ENCODE measurements at places on chromosomes 4 and X.

- no peak for DNase-seq
These were observed 14.6 kb upstream of the MED28 start for GRCh38 chr4:17599826-17600225.

DNA sequence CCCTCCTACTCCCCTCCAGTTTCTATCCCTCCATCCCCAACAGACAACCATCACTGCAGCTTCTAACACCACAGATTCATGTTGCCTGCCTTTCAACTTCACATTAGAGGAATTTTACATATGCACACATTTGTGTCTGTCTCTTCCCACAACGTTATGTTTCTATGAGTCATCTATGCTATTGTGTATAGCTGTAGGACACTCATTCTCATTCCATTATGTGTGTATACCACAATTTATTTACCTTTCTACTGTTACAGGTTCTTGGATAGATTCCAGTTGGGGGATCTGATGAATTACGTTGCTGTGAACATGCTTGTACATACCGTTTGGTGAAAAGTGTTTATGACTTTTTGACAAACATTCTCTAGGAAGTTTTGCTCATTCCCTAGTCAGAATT lies 58.8 kb upstream of the TRPC3 start:
- DNase-seq = no peak

- DNase-seq = no peak
These were observed 32.0 kb downstream of the F8 start for GRCh38 chrX:154990496-154990895.

DNA sequence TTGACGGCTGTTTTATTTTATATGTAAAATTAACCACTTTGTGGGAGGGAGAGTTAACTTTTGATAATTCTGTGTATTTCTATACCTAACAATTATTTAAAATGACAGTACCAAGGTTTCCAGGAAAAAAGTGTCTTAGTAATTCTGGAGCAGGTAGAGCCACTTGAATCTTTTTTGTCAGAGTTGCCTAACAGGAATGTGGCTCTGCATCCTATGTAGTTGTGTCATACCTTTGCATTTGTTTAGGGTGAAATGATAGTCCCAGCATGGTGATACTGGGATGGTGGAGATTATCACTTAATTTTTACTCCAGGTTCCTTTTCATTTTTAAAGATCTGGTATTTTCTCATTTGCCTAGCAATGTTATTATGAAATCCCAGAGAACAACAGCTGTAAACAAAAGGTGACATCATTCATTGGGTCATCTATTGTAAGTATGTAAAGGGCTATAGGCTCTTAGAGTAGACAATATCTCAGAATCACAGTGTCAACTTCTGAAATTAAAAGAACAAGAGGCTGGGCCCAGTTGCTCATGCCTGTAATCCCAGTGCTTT lies 9.6 kb downstream of the SGMS2 start:
- no peak for DNase-seq

DNA sequence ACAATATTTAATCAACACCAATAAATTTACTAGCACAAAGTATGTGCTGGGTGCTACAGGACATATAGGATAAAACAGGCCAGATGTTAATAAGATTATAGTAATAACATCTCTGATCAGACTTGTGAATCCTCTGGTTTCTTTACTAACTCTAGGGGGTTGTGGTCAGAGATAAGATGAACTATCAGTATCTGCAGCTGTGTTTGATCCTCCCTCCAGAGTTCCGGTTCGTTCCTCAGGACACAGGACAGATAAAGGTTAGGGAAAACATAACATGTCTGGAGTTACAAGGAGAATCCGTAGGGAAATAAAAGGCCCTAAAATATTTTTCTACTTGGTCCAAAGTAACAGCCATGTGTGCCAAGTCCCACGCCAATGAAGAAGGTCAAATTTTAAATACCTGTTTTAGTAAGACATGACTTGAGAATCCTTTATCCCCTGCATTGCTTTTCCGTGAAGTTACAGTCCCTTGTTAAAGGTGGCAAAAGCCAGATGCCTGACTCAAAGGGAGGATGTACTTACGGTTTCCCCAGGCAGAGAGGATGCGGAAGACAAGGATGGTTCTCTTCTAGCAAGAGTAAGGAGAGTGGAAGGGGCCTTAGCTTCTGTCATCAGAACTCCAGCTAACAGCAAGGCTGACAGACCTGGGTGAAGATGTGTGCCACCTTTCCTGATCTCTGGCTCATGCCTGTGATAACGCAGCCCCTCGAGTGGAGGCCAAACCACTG lies 44.4 kb downstream of the KIAA0232 start:
- DNase-seq = no peak

GRCh38 chr4:72374159-72374558 lies 194.9 kb downstream of the ADAMTS3 start:
- no peak for DNase-seq

GRCh38 chr4:40923316-40924095 lies 173.8 kb downstream of the NSUN7 start:
- DNase-seq = no peak

DNA sequence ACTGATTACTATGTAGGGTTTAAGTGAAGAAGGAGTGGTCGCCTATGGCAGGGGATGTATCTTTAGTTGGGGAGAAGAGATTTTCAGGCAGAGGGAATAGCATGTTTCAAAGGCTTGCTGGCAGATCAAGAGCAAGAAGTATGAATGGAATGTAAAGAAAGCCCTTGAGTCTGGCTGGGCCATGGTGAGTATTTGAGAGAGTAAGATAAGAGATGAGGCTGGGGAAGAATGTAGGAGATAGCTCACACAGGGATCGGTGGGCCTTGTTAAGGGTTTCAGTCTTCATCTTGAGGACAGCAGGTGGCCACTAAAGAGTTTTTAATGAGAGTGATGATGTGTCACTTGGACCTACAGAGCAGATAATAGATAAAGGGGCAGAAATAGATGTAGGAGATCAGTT lies 319.1 kb upstream of the RPS6KA3 start:
- no peak for DNase-seq

- DNase-seq = no peak
These were observed 152.1 kb downstream of the PALLD start for GRCh38 chr4:168648929-168649328.

DNA sequence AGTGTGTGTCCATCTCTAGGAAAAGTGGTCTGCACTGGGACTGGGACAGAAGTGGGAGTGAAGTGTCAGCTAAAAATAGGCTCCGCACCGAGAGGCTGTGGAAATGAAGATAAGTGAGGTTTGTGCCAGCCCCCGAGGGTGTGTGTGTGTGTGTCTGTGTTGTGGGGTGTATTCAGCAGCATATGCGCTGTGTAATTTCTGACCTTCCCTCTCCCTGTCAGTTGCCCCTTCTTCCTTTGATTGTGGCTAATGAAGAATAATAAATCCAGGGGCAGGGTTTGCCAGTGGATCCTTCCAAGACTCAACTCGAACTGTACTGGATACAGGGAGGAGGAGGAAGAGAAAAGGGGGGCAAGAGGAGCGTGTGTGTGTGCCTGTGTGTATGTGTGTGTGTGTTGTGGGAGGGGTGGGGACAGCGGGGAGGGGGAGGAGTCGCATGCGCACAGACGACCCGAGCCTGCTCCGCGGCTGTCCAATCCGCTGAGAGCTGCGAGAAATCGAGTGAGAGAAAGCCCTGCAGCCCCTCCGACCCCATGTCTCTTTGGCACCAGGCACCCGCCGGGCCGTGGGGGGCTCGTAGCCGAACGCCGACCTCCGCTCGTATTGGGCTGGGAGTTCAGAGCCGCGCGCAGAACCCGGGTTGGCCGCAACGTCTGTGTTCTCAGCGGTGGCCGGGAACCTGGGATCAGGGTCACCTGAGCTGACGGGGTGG lies 916 bp upstream of the POU4F2 start:
- DNase-seq = no peak

GRCh38 chr4:140038031-140038533 lies 115.9 kb downstream of the MAML3 start:
- no peak for DNase-seq

GRCh38 chrX:29724316-29724715 lies 491.0 kb upstream of the MAGEB2 start:
- no peak for DNase-seq

DNA sequence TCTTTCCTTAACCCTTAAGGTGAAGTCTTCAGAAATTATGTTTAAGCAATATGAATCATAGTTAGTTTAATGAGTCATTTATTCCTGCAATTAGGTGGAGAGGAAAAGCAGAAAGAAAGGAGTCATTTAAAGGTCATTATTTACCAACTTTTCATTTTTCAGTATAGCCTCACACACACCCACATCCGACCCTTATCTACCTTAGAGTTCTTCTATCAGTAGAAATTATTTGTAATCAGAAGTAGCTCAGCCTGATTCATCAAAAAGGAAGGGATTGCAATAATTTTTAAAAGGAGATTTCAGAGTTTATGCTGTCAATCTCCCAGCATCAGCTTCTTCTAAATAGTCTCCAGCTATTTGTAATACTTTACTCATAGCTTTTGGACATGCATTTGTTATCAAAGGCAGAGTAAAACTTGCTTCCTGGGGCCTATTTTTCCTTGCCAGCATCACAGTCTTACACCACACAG lies 5.9 kb downstream of the ANXA10 start:
- DNase-seq = no peak

GRCh38 chrX:3514996-3515395 lies 168.5 kb upstream of the MXRA5 start:
- DNase-seq = no peak

DNA sequence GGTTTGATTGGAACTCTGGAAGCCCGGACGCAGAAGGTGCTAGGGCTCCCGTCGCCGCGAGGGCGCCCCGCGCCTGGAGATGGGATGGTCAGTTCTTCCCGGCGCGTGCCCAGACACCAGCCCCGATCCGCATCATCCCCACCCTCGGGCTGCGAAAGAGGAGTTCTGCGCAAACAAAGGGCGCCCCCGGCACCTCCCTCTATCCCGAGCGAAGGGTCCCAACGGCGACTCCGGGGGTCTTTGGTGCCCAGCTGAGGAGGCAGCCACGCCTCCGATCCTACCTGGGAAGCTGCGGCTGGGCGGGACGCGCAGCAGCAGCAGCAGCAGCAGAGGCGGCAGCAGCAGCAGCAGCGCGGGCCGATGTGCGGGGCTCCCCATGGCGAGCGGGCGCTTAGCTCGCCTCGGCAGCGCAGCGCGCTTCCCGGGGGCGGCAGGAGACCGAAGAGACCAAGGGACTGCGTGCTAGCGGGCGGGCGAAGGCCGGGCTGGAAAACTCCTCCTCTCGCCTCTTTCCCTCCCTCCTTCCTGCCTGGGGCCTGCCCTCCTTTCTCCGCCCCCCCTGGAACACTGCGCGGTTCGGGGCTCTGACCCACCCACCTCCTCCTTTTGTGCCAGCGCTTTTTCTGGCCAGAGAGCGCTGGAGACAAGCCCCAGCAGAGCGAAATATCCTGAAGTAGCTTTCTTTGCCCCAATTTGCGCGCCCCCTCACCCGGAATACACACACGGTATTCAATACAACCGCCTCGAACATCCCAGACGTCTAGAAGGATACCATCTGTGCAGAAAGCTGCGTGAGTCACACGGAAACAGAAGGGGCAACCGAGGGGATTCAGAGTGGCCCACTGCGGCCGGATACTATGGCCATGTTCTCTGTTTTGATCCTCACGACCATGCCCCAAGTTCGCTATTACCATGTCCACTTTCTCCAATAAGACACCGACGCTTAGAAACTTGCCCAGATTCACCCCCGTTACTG lies at the start of gene SRPX:
SRPX (minus strand) TSS at position 457 of the 976 bp plus-strand sequence; CDS start at position 378, 79 bp downstream.
- DNase-seq = no peak

GRCh38 chrX:69321006-69321655 lies 155.9 kb upstream of the PJA1 start:
- no peak for DNase-seq

- no peak for DNase-seq
These were observed 1.8 kb downstream of the ARHGEF6 start for GRCh38 chrX:136778916-136779315.

- DNase-seq = no peak
These were observed 1.6 kb upstream of the CCDC149 start for GRCh38 chr4:24914460-24914859.

- no peak for DNase-seq
These were observed 7.7 kb upstream of the F11 start for GRCh38 chr4:186258216-186258811.

DNA sequence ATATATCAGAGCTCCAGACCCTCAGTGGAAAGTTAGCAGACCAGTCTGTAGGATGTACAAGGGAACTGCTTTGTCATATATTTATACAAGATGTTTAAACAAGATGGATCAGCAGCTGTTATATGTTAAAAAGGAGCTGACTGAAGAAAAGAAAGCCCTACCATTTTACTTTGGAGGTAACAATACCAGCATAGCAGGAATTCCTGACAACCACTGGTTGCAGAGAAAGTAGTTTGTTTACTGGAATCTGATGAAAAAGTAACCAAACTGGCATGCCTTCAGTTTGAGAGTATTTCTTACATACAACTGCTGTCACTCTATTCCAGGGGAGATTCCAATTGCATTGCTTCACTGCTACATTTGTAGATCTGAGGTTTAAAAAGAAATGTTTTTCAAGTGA lies 49.5 kb upstream of the GABRQ start:
- no peak for DNase-seq

- DNase-seq = no peak
These were observed 48.1 kb upstream of the ARSJ start for GRCh38 chr4:114027596-114027995.
